ENCODE measurements at places on chromosomes 4 and X.

GRCh38 chrX:119942831-119943184, 743 bp downstream of the NKAP start:
- no peak for DNase-seq

DNA sequence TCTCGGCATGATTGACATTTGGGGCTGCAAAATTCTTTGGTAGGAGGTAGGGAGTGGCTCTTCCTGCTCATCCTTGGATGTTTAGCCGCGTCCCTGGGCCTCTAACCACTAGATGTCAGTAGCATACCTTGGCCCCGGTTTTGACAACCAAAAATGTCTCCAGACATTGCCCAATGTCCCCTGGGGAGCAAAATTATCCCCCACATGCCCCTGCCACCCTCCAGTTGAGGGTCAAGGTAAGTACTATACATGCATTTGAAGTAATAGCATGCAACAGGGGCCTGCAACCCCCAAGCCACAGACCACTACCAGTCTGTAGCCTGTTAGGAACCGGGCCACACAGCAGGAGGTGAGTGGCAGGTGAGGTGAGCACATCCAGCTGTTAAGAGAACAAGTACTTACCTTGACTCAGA, 17.6 kb upstream of the KIAA1210 start:
- no peak for DNase-seq

DNA sequence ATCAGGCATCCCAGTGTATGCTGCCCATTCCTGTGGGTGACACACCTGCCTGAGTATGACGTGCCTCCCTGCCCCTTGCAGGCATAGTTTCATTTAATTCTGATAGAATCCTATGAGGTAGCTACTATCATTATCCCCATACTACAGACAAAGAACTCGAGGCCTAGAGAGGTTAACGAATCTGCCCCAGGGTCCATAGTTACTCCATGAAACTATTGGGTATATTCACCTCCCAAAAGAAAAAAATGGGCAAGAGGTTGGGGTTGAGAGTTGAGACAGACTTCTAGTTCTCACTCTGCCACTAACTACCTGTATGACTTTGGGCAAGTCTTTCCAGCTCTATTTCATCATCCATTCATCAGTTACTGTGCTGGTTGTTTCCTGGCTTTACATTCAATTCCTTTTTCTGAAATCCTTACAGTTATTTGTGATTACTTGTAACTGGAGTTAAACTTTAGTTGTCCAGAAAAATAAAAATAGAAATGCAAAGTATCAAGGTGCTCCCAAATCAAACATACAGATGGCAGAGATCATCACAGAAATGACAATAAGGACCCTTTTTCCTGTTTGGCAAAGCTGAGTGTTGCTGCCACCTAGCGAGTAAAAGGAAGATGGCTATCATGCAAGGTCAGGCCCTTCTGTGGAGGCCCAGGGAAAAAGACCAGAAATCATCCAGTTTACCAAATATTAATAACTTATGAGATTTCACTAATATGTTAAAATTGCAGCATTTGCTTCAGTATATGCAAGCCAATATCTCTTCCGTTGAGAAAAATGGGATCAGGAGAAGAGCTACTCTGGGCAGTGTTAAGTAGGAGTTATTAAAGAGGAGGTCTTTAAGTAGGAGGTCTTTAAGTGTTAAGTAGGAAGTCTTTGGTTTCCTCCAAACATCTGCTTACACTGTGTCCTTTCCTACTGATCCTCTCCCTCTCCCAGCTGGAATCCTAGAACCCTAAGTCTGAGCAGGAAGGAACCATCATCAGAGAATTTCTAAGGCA, 17.1 kb upstream of the MAP7D3 start:
- no peak for DNase-seq

DNA sequence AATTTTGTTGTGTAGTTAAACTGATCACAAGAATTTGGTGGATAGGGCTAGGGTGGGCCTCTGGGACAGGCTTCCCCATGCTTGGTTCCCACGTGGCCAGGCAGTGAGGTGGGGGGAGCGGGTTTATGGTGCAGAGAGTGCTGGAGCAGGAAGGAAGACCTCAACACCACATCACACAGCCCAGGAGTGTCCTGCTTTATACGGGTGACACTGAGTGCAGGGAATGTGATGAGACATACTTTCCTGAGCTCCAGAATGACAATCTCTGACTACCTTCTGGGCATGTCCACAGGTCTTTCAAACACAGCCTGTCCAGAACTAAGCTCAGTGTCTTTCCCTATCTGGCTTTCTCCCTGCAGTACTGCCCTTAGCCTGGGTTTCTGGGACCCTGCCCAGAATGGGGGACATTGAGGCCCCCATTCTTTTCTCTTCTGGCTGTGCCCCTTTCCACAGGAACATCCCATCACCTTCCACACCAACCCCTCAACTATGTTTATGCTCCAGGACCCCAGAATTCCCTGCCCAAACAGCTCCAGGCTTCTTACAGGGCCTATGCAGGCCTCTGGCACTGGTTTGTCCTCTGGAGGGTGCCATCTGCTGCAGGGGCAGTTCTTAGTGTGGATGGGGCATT, 36.5 kb upstream of the RASL11B start:
- DNase-seq: no peak

DNA sequence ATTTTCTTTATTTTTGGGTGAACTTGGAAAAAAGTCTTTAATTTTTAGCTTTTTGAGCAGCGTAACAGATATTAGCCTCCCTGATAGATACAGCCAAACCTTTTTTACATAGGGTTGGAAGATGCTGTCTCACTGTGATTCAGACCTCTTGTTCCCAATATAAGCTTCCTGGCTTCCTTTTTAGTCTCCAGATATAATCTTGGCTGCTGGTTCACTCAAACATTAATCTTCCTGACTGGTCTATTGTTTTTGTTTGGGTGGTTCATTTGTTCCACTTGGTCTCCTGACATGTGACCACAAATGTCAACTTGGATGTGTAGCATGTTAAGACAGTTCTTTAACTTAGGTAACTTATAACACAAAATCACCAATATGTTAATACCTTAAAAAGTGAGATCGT, 23.0 kb downstream of the RPA4 start:
- DNase-seq: no peak

DNA sequence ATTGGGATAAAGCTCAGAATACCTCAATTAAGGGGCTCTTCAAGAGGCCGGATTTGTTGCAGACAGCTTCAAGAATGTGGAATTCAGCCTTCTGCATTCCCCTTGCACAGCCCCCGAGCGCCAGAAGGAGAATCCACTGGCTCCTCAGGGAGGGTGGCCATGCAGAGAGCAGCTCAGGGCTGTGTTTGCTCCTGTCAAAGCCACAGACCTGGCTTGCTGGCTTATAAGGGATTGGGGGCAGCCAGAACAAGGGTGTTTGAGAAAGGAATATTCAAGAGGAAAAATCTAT, 36.8 kb downstream of the ING2 start:
- DNase-seq: no peak

- DNase-seq: no peak
These were observed 326.1 kb upstream of the EMCN start for GRCh38 chr4:100843910-100844309.

DNA sequence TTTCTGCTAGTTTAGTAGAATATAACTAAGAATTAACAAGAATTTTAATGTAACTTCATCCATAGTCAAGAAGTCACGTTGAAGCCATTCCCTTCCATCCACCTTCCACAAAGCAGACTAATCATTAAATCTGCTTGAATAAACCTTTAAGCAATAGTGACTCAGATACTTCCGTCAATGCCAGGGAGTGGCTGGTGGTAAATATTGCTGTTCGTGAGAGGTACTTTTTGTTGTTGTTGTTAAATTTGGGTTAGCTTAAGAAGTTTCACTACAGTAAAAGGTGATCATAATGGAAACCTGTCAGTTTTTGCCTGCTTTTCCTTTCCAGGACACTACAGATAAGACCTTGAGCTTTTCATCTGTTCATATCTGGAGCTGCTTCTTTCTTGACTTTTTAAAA, 316.3 kb downstream of the TMA16 start:
- no peak for DNase-seq

- DNase-seq: no peak
These were observed 12.3 kb downstream of the MSL3 start for GRCh38 chrX:11770320-11770719.

- DNase-seq: no peak
These were observed 25.5 kb downstream of the MOB1B start for GRCh38 chr4:70927502-70928137.

GRCh38 chr4:189802884-189803283, 137.8 kb upstream of the FRG1 start:
- no peak for DNase-seq

DNA sequence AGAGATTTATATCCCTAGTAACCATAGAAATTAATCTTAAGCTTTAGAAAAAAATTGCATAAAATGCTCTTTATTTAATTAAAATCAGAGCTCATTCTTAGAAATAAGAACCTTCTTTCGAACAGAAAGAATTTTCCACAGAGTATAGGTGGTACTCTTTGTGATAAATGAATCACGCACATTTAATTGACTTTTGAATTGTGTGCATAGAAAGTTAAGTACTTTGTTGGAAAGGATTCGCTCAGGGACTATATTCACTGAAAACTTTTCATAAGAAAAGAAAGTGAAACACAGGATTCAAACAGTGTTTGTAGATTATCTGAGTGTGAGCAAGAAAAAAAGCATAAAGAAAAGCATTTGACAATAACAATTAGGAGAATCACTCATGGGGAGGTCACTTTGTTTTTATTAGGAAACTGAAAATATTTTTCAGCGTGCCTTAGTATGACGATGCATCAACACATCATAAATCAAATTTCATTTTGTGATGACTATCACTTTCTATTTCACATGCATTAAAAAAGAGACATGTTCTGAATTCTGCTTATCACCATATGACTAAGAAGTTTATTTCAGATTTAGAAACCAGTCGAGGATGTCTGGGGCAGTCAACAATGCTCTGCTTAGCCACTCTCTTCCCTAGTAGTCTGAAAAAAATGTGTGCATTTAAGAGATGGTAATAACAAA, 49.5 kb downstream of the STX18 start:
- DNase-seq: no peak

DNA sequence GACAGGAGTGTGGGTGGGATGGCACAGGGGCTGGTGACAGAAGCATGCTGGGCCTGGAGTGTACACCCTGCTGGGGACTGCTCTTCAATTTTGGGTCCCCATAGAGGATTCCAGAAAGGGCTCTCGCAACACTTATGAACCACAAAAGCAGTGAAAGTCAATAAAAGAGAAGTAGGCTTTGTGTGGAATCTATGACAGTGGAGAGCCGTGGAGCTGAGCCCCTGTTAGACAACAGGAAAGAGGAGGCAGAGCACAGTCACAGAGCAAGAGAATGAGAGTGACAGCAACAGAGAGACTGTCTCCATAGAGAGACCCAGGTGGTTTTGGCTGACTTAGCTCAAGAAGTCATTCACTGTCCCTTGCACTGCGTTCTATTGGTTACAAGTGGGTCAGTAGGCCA, 135.1 kb upstream of the ATP6AP2 start:
- no peak for DNase-seq

- DNase-seq: no peak
These were observed 138.8 kb upstream of the VCX start for GRCh38 chrX:7704205-7704604.

DNA sequence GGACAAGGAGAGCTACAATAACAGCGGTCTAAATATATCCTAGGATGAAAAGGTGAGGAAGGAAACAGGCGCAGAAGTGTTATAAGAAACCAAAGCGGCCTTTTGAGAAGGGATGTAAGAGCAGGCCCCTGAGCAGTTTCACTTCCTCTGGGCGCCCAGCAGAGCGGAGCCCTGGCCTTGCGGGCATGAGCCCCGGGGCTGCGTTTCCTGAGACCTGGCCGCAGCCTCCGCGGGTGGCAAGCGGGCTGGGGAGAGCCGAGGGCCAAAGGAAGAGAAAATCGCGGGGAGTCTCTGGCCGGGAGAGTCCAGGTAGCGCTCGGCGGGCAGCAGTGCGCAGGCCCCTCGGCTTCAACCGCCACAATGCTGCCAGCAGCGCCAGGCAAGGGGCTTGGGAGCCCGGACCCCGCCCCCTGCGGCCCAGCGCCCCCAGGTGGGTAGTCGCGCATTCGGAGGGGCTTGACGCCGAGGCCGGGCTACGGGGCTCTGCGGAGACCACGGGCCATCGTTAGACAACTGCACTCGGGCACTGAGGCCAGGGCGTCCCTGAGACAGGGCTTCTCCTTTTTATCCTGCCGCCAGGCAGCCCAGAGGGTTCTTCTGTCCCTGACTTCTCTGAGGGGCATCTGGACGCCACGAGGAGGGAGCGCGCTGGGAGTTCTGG, at the start of gene BANK1:
TSS of gene BANK1 (plus strand) at position 210 of the 661 bp plus-strand sequence. CDS start at position 361, 151 bp downstream.
- peak; percentile 29 for DNase-seq

GRCh38 chr4:33561259-33561658, 2683.1 kb downstream of the ARAP2 start:
- DNase-seq: no peak

GRCh38 chr4:48944252-48944651, 37.7 kb upstream of the OCIAD2 start:
- DNase-seq: no peak

- no peak for DNase-seq
These were observed 376.8 kb upstream of the ZFP42 start for GRCh38 chr4:187618701-187619281.

DNA sequence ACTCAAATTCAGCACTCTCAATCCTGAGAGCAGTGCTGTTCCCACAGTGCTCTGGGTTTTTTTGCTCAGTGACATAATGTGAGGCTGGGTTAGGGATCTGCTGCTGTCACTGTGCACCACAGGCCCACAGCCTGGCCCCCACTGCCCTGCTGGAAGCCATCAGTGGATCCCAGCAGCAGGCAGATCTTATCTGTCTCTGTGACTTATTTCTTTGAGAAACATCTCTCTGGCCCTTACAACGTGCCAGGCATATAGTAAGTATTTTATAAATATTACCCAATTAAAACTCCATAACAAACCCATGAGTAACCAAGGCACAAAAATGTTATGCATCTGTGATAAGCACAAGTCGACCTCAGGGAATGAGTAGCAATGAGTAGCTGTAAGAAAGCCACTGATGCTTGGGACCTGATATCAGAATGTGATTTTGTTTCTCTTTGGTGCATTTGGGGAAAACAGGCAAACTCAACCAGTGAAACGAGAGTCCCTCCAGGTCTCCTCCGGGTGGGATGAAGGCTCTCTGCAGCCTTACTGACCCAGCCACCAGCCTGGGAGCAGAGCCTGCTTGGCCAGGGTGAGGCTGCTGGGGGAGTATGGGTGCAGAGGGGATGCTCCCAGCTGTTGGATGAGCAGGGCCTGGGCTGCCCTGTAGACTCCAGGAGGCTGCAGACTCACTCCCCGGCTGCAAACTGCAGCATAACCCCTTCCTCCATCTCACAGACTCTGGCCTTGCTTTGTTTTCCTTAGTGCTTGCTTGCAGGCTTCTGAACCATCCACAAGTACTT, 172.7 kb upstream of the LNX1 start:
- DNase-seq: no peak

GRCh38 chr4:30543057-30543456, 177.1 kb upstream of the PCDH7 start:
- no peak for DNase-seq

GRCh38 chr4:157674699-157675098, 454.2 kb downstream of the GRIA2 start:
- no peak for DNase-seq

GRCh38 chrX:134235236-134235635, 1.7 kb upstream of the CCDC160 start:
- no peak for DNase-seq

GRCh38 chr4:40838742-40839141, 89.0 kb downstream of the NSUN7 start:
- DNase-seq: no peak

All from stimulated activated CD8-positive, alpha-beta memory T cell treated with anti-CD3 and anti-CD28 coated beads, Interleukin-15, amount 100 ng/mL, for 48 hours (primary cell).